ENCODE measurements at places on chromosomes 11 and 22. TPM values are rescaled to one million over a fixed set of nuclear protein-coding genes. Genes with fewer than 3 reads are reported as not detected.

- DNase-seq = no peak
These were observed 172.0 kb downstream of the CNTN5 start for GRCh38 chr11:99192716-99193115.

DNA sequence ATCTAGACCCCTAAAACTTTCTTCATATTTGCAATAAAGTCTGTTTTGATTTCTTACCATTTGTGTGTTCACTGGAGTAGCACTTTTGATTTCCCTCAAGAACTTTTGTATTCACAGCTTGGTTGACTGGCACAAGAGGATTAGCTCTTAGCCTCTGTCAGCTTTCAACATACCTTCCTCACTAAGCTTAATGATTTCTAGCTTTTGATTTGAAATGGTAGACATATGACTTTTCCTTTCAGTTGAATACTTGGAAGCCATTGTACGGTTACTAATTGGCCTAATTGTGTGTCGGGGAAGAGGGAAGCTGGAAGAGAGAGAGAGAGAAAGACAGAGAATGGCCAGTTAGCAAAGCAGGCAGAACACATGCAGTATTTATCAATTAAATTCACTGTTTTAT is 180.5 kb downstream of the ARHGAP42 start:
- DNase-seq = no peak

- DNase-seq = peak; percentile 15
These were observed 1.7 kb downstream of the EP300 start for GRCh38 chr22:41094041-41094593.

GRCh38 chr11:131938351-131938751 is 567.9 kb downstream of the NTM start:
- peak; percentile 34 for DNase-seq

DNA sequence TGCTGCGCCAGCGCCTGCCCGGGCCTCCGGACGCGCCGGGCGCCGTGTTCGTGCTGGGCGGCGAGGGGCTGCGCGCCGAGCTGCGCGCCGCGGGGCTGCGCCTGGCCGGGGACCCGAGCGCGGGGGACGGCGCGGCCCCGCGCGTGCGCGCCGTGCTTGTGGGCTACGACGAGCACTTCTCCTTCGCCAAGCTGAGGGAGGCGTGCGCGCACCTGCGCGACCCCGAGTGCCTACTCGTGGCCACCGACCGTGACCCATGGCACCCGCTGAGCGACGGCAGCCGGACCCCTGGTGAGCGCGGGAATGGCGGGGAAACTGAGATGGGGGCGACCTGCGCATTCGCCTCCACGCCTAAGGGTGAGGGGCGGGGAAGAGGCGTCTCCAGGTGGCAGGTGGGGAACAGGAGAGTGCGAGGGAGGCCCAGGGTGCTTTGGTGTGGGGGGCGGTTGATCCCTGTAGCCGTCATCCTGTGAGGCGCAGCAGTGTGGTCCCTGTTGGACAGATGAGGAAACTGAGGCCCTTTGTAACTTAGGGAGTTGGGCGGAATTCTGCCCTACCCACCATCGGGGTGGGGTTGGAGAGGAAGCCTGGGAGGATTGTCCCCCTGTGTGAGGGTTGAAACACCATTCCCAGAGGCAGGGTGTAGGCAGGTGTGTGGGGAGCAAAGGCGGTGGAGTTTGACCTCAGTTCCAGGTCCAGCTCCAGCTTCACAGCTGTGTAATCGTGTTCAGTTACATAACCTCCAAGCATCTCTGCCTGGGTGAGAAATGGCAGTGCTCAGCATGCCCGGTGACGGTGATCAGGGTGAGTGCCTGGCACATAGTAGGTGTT is 758 bp downstream of the PDXP start:
- no peak for DNase-seq

- DNase-seq = no peak
These were observed 111.9 kb downstream of the MRTFA start for GRCh38 chr22:40524392-40525249.

DNA sequence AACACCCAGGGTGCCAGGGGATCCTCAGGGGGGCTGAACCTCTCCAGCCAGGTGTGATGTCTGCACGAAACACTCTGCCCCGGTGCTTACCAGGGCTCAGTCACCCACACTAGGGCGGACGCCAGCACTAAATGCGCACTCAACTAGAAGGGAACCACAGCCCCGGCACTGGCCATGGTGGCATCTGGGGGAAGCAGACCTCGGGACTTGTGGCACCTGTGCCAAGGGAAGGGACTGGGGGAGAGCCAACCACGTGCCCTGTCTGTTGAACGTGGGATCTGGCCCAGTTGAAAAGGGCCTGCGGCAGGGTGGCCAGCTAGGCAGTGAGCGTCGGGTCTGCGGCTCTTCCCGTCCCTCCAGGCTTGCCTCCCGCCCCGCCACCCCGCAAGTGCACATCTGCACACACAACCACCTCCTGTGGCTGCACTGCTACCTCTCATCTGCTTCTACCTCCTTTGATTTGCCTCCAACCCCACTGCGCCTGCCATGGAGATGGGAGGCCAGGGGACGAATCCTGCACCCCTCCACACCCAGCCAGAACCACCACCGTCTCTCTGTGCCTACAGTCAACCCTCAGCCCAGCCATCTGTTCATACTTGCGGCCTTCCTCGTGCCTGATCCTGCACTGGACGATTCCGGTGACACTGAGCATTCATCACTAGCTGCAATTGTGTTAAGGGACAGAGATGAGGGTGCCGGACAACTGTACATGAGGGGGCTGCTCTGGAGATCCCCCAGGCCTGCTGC is 15.0 kb upstream of the MOB2 start:
- DNase-seq = no peak

GRCh38 chr11:43508511-43508918 is 149.8 kb downstream of the TTC17 start:
- DNase-seq = peak; percentile 69

GRCh38 chr11:74936087-74936486 is 12.8 kb downstream of the XRRA1 start:
- no peak for DNase-seq

- DNase-seq = no peak
These were observed 7.9 kb downstream of the SF3A1 start for GRCh38 chr22:30348809-30349208.

- no peak for DNase-seq
These were observed 7.6 kb upstream of the PPFIBP2 start for GRCh38 chr11:7506243-7506642.

DNA sequence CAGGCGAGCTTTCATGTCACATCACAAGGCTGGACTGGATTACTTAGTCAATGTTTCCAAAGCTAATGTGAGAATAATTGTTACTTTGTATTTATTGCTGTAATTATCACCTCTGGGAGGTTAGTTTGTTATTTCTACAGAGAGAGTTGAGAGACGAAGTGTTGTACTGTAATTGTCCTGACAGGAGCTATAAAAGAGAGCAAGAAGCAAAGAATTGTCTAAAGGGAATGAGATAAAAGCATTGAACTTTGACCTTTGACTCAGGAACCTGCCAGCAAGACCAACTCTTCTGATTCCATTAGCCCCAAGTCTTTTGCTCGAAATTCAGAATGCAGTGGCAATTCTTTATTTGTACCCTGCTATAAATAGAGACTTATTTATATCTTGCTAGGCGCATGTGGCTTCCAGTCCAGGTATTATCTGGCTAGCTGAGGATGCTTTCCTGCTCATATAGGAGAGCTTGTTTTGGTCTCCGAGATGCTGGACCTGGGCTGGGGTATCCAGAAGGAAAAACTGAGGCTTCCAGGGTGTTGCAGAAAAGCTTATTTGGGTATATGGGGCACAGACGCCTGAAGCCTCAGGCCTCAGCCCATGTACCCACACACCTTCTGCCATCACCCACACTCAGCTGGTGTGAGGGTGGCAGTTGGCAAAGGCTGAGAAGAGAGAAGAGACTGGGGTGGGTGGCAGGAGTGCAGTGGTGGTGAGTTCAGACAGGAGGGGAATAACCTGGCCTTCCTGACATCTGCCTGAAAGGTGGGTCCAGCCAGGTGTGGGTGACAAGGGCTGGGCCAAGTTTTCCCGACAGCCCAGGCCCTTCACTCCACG is 40.7 kb downstream of the SYT13 start:
- DNase-seq = no peak

- no peak for DNase-seq
These were observed 188.6 kb downstream of the SWAP70 start for GRCh38 chr11:9852465-9852864.

- DNase-seq = no peak
These were observed 115.3 kb downstream of the PKNOX2 start for GRCh38 chr11:125279676-125280418.

- DNase-seq = peak; percentile 90
These were observed 14.1 kb downstream of the DCPS start for GRCh38 chr11:126317756-126318573.

- DNase-seq = peak; percentile 53
These were observed 98.9 kb upstream of the ISX start for GRCh38 chr22:34966980-34967565.

- no peak for DNase-seq
These were observed 7.6 kb downstream of the ZNF70 start for GRCh38 chr22:23743303-23743705.

DNA sequence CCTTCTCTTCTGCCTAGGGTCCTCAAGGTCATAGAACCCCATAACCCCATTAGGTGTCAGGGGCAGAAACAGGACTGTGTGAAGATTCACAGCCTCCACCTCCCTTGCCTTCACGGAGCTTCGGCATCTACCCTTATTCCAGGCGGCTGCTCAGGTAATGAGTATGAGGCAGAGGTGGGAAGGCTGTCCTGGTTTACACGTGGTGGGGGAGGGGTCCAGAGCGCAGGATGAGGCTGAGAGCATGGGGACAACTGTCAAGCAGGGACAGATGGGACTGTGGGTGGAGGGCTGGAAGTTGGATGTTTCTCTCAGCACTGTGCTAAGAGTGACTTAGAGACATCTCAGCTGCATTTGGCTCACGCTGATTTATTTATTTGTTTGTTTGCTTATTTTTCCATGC is 4.3 kb upstream of the RAD9A start:
- DNase-seq = no peak

MS4A3 gene
- not detected for total RNA-seq

PLEKHA7 gene
- 10.2 TPM for total RNA-seq

TEX54 gene
- total RNA-seq = not detected

MMP13 gene
- total RNA-seq = not detected

HIC2 gene
- 2.4 TPM for total RNA-seq

OR2AT4 gene
- total RNA-seq = under 0.01 TPM

PHF21B gene
- 0.57 TPM for total RNA-seq

ABCC8 gene
- total RNA-seq = not detected

C22orf31 gene
- not detected for total RNA-seq

BIRC3 gene
- total RNA-seq = 24.7 TPM

Data from Daoy (cell line).